ENCODE measurements at places on chromosomes 7 and 10.

DNA sequence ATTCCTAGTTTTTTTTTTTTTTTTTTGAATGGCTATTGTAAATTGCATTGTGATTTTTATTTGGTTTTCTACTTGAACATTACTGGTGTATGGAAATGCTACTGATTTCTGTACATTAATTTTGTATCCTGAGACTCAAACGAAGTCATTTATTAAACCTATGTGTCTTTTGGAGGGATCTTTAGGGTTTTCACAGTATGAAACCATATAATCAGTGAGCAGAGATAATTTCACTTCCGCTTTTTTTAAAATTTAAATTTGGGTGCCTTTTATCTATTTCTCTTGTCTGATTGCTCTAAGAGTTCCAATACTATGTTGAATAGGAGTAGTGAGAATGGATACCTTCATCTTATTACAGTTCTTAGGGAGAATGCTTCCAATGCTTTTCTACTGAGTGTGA, 102.7 kb downstream of the ZWINT start:
- H3K27me3 ChIP-seq = no peaks in the 10 kb centered on the region
- H3K36me3 ChIP-seq = no peaks in the 10 kb centered on the region
- no peak overlapping the region for H3K4me3 ChIP-seq
- no peak for ATAC-seq

- peaks cover 2% of the 10 kb centered on the region for H3K4me1 ChIP-seq
- no peak for ATAC-seq
- H3K27ac ChIP-seq = no peak overlapping the region
- no peaks in the 10 kb centered on the region for H3K27me3 ChIP-seq
Observed at GRCh38 chr7:149097088-149097487, 6.6 kb upstream of the ZNF786 start.

GRCh38 chr10:34236931-34237330, 578.2 kb downstream of the PARD3 start:
- no peak overlapping the region for H3K27ac ChIP-seq
- no peaks in the 10 kb centered on the region for H3K36me3 ChIP-seq
- H3K4me3 ChIP-seq = no peak overlapping the region

GRCh38 chr7:69213878-69214277, 384.4 kb upstream of the AUTS2 start:
- H3K27ac ChIP-seq = no peak overlapping the region
- no peak for ATAC-seq
- peaks cover 6% of the 10 kb centered on the region for H3K4me1 ChIP-seq
- H3K27me3 ChIP-seq = no peaks in the 10 kb centered on the region

- no peaks in the 10 kb centered on the region for H3K36me3 ChIP-seq
- no peak overlapping the region for H3K4me3 ChIP-seq
- ATAC-seq = no peak
- peaks cover 12% of the 10 kb centered on the region for H3K4me1 ChIP-seq
Observed at GRCh38 chr7:16028636-16029035, 342.2 kb upstream of the MEOX2 start.

GRCh38 chr10:75910032-75910431, 478.6 kb downstream of the LRMDA start:
- H3K4me3 ChIP-seq = no peak overlapping the region
- H3K27me3 ChIP-seq = no peaks in the 10 kb centered on the region
- no peaks in the 10 kb centered on the region for H3K4me1 ChIP-seq
- no peak overlapping the region for H3K27ac ChIP-seq

Data from gastroesophageal sphincter (tissue), 4 donors.